Activated CD4-positive, alpha-beta T cell treated with anti-CD3 and anti-CD28 coated beads, Interleukin-2, amount 50 U/mL, for 16 hours (primary cell): ENCODE measurements at places on chromosomes 16 and 17.

GRCh38 chr16:87570938-87571867, 31.1 kb upstream of the JPH3 start:
- DNase-seq, result peak; percentile 14

DNA sequence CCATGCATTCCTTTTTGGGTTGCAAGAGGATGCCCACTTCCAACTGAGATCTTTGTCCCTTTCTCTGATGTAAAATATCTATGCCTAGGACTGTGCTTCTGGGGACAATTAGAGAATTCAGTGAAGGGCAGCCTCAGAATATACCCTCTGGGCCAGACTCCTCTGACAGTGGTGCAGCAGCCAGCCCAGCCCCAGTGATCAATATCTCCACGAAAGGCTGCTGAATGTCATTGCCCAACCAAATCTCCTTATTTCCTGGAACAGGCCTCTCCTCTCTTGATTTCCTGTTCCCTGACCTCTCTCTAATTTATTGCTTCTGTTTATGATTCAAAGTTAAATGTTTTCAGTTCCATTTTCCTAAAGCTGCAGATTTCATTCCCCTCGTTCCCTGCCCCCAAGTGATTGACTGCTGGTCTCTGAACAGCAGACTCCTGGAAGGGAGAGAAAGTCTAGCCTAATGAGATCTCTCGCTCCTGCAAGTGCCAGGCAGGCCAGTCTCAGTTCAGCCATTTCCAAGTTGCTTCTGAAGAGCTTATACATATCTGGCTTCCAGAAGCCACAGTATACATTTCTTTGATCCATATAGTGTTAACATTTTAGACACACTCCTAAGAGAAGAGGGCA, 104.4 kb upstream of the SALL1 start:
- no peak for DNase-seq

- no peak for DNase-seq
Measured at GRCh38 chr17:59668816-59669215, 38.4 kb downstream of the PTRH2 start.

DNA sequence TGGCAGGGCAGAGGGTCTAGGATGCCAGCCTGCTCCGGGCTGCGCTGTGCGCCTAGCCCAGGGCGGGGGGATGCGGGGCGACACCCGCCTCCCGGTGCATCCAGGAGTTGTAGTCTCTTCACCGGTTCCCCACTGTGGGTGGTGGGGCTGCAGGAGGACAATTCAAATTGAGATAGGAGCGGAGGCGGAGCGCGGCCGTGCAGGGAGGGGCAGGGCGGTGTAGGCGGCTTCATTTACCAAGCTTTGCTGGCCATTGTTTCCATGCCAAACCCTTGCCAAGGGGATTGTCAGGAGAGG, 2047.4 kb downstream of the TP53TG3F start:
- no peak for DNase-seq

- no peak for DNase-seq
Measured at GRCh38 chr17:42512733-42513251, 23.2 kb upstream of the NAGLU start.

GRCh38 chr17:45441526-45442310, 9.0 kb upstream of the ARHGAP27 start:
- no peak for DNase-seq

GRCh38 chr17:1347589-1348323, 52.3 kb downstream of the YWHAE start:
- no peak for DNase-seq
